ENCODE measurements at places on chromosomes 6 and 20.

DNA sequence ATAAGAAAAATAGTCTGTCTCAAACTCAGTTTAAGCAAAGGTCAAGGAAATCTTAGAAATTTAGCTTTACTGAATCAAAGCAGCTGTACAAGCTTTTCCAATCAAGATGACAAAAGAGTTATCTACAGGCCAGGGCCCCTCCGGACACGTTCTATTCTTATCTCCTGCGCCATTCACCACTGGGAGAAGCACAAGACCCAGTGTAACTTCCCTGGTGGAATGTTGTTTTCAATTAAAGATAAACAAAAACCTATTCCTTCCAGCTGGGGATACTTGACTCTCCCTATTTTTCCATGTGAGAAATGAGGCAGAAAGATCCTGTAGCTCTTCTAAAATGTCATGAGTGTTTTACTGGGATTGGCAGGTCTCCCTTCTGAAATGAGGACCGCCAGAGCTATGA lies 123.3 kb downstream of the TBX18 start:
- no peak for DNase-seq

DNA sequence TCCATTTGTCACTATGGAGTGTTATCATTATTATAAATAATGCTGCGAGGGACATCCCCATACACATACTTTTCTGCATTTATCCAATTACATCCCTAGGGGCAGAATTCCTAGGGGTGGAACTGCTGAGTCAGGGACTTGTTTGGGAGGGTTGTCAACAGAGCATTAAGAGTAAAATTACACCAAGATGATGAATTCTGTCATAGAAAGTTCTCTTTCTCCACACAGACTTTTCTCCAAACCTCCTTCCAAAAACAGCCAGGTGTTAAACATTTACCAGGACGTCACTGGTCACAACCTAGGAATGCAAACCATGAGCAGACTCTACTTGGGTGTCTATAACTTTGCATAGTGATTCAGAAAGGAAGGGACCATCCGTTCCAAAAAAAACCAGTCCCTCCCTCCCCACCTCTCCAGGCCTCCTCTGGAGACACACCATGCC lies 95.5 kb downstream of the PRND start:
- DNase-seq, result peak; percentile 59

- DNase-seq, result no peak
Observed at GRCh38 chr6:157510323-157511188, 129.6 kb downstream of the ZDHHC14 start.

- no peak for DNase-seq
Observed at GRCh38 chr6:6856538-6857523, 250.9 kb upstream of the RREB1 start.

DNA sequence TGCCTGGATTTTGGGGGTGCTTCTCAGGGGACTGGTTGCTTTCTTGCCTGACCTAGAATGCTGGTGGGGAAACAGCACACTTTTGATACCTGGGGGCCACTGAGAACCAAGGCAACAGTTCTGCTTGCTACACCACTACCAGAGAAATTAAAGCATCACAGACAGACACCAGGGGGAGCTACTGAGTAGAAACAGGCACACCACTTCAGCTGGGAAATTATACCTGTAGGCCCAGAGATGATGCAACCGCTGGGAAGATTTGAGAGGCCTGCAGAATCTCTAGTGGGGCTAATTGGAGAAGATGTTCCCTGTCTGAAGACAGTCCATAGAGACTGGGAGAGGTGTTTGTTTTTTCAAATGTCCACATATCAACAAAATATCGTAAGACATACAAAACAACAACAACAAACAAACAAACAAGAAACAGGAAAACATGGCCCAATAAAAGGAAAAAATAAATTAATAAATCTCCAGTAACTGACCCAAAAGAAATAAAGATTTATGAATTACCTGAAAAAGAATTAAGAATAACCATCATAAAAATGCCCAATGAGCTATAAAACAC lies 129.4 kb upstream of the RIN2 start:
- DNase-seq, result peak; percentile 75

DNA sequence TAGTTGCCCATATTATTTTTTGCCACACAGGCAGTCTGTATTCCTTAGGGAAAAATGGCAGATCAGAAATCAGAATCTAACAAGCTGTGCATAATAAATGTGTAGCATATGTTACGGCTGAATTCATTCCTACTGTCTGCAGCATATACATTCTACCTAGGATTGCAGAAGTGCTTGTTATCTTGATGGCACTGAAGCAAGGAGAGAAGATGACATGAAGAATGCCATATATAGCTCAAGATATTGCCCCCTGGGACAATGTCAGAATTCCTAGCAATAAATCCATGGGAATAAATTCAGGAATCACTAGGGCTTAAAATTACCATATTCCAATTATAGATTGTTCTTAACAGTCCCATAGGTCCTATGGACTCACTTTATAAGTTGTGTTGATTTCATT lies 293.0 kb upstream of the CNR1 start:
- no peak for DNase-seq

DNA sequence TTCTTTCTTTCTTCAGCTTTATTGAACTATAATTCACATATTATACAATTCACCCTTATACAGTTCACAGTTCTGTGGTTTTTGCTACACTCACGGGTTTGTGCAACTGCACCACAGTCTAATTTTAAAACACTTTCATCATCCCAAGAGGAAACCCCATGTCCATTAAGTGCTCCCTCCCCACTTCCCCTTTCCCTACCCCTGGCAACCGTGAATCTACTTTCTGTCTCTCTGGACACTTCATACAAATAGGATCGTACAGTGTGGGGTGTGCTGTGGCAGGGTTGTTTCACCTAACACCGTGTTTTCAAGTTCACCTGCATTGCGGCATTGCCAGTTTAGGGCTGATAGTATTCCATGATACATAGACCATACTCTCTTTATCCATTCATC lies 118.8 kb downstream of the PHACTR3 start:
- DNase-seq, result no peak

GRCh38 chr6:37614491-37614890 lies 83.2 kb downstream of the MDGA1 start:
- no peak for DNase-seq

DNA sequence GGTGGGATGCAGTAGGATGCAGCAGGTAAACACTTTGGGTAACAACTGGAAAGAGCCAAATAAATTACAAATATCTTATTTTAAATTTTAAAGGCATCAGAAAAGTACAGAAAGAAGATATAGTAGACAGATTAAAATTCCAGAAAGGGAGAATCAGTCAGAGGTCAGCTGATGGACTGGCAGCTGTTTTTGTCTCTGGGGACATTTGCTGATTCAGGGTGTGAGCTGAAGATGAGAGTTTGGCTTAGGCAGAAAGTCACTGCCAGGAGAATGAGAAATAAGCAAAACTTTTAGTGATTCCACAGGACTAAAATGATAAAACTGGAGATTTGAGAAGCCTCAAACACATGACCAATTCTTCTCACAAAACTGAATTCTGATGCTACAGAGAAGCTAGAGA lies 39.5 kb downstream of the AHI1 start:
- no peak for DNase-seq

- no peak for DNase-seq
Observed at GRCh38 chr6:30913721-30914075, 340 bp upstream of the VARS2 start.

DNA sequence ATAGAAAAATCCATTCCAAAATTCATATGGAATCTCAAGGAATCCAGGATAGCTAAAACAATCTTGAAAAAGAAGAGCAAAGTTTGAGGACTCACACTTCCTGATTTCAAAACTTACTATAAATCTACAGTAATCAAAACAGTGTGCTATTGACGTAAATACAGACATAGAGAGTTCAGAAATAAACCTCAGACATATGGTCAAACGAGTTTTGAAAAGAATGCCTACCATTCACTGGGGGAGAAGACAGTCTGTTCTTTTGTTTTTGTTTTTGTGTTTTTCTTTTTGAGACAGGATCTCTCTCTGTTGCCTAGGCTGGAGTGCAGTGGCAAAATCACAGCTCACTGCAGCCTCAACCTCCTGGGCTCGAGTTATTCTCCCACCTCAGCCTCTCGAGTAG lies 25.3 kb upstream of the PROKR2 start:
- no peak for DNase-seq

GRCh38 chr6:111990214-111990613 lies 63.7 kb upstream of the CCN6 start:
- no peak for DNase-seq

GRCh38 chr20:41905199-41905598 lies 287.0 kb upstream of the CHD6 start:
- no peak for DNase-seq

GRCh38 chr6:160215232-160215631 lies 43.4 kb downstream of the SLC22A2 start:
- DNase-seq, result no peak

- peak; percentile 60 for DNase-seq
Observed at GRCh38 chr20:57779401-57780003, 69.7 kb upstream of the PMEPA1 start.

DNA sequence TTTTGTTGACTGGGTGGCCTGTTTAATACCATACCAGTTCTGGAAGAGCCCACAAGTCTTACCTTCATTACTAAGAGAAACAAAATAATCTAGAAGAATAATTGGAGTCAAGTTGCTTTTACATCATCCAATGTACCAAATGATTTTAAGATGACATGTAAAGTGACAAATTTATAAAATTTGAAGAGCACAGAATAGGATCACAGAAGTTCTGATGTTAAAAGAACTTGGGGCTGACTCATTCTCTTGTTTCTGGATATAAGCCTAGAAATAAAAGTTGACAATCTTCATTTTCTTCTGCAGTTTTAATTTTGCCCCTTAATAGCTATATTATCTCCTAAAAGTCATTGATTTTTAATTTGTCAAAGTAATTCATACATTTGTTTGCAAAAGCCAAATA lies 317.5 kb upstream of the MARCKS start:
- DNase-seq, result no peak

DNA sequence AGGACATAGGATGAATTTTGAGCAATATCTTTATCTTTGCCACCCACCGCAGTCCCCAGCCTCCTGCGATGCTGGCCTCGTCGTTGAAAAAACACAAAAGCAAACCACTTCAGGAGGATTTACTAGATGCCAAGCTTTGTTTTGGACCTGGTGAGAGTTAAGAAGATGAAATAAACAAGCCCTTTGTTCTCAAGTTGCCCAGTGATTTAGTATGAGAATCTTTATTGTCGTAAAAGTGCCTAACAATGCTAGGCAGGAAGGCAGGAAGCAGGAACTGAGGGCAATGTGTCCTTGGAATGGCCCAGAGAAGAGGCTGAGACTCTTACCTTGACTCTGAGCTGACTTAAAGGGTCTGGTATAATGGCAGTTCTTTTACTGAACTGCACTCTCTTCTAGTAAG lies 116.0 kb downstream of the TRMT11 start:
- DNase-seq, result no peak

DNA sequence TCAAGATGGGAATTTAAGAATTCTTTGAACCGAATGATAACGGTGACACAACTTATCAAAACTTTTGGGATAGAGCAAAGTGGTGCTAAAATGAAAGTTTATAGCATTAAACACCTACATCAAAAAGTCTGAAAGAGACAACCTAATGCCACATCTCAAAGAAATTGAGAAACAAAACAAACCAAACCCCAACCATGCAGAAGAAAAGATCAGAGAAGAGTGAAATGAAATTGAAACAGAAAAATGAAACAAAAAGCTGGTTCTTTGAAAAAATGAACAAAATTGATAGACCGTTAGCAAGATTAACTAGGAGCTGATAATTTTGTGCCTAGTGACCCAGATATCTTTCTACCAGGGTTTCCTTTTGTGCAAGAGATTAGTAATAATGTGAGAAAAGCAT lies 248.0 kb upstream of the EYS start:
- DNase-seq, result no peak

GRCh38 chr6:80465513-80465912 lies 359.0 kb downstream of the BCKDHB start:
- no peak for DNase-seq

DNA sequence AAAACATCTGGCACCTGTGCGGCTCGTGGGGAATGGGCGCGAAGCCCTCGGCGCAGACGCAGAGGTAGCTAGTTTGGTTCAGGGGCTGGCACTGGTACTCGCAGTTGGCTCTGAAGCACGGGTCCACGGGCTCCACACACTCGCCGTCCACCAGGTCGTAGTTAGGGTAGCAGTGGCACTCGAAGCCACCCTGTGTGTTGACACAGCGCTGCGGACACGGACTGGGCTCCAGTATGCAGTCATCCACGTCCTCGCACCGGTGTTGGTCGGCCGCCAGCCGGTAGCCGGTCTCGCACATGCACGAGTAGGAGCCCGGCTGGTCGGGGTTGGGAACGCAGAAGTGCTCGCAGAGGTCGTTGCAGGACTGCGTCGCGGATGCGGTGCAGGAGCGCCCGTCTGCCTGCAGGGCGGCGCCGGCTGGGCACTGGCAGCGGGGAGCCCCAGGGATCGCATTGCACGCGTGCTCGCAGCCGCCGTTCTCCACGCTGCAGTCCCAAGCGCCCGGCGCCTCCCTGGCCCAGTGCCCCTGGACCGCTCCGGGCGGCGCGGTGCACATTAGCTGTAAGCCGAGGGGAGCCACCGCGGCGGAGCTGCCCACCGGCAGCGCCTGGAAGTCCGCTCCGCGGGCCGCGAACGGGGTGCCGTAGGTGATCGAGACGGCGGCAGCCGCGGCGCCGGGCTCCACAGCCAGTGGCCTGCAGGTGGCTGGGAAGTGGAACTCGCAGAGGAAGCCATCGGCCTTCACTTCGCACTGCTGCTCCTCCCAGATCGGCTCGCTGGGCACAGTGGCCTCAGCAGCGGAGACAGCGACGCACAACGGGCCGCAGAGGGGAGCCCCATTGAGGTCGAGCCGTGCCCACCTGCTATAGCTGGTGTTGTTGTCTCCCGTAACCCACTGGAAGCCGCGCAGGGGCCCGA lies 930 bp downstream of the THBD start:
- no peak for DNase-seq

DNA sequence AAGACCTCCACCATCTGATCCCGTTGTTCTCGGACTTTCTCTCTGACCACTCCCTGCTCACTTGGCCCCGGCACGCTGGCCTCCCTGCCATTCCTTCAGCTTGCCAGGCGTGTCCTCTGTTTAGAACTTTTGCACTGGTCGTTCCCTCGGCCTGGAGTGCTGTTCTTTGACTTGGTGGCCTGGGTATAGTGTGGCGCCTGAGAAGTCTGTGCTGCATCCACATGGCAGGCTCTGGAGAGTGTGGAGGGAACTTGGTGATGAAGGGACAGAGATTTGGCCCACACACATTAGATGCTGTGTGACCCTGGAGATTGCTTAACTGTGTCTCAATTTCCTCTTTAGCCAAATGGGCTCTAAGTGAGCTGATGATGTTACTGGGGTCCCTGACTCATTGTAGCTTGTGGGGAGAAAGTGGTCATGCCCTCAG lies 13.0 kb upstream of the TGM2 start:
- DNase-seq, result no peak

GRCh38 chr6:160278311-160278710 lies 19.7 kb upstream of the SLC22A2 start:
- DNase-seq, result no peak

GRCh38 chr6:17505767-17506280 lies 94.3 kb upstream of the FAM8A1 start:
- no peak for DNase-seq

GRCh38 chr6:56475736-56476457 lies 166.8 kb downstream of the DST start:
- DNase-seq, result peak; percentile 12

DNA sequence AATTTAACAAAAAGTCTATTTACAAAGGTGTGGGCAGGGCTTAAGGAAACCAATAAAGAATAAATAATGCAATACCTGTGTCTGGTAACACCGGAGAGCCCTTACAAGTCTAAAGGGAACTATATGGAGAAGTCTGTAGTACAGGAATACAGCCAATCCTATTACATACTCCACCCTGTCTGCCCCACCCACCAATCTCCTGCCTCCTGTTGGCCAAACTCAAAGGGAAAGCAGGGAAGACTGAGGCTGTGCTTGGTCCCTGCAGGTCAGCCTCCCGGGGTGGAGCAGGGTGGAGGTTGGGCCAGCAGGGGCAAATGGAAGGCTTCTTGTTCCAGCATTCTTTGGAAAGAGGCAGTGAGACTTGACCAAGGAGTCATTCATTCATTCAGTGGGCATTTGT lies 31.5 kb downstream of the METTL24 start:
- no peak for DNase-seq

Data from HuH-7.5 (cell line).